ENCODE measurements at places on chromosomes 11 and 22.

DNA sequence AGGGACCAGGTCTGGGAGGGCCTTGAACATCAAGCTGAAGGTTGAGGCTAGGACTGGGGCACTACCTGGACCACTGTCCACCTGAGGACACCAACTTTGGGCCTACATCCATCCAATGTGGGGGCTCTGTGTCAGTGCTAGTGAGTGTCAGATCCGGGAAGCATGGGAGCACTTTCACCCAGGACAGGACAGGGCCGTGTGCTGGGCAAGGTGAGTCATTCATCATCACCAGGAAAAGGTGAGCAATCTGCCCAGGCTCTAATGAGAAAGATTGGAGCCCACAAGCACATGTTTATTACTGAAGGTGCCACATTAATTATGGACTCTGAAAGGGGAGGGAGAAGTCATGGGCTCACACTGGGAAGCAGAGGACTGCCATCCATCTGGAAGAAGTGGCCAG is 39.7 kb upstream of the DRD2 start:
- DNase-seq = no peak

GRCh38 chr11:105447936-105448702 is 161.8 kb upstream of the GRIA4 start:
- DNase-seq = no peak

DNA sequence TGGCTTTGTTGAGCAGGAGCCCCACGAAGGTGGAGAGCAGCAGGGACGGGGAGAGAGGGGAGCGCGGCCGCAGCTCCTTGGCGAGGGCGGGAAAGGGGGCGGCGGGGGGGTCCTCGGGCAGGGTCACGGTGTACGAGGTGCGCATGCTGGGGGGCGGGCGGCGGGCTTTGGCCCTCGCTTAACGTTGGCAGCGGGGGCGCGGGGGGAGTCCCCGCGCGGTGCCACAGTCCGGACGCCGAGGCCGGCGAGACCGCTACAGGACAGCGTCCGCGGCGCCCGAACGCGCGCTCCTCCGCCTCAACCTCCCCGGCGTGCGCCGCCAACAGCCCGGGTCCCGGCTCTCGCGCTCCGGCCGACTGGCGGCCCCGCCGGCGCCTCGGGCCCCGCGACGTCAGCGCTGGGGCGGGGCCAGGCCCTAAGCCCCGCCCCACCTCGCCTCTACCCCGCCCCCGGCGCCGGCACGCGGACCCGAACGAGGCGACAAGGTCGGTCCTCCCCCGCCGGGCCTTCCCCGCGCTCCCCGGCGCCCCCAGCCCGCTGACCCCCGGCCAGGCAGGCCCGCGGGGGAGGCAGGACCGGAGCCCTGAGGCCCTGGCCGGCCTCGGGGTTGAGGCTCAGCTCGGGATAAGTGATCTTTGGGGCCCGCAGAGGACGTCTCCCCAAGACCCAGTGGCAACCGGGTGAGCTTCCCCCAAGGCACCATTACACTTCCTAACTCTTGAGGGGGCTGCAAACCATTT is 17.5 kb downstream of the USP2 start:
- DNase-seq = peak; percentile 83

GRCh38 chr22:37805810-37806277 is 1.9 kb upstream of the GCAT start:
- DNase-seq = no peak

- DNase-seq = no peak
These were observed 526 bp downstream of the C1QTNF6 start for GRCh38 chr22:37187552-37187890.

DNA sequence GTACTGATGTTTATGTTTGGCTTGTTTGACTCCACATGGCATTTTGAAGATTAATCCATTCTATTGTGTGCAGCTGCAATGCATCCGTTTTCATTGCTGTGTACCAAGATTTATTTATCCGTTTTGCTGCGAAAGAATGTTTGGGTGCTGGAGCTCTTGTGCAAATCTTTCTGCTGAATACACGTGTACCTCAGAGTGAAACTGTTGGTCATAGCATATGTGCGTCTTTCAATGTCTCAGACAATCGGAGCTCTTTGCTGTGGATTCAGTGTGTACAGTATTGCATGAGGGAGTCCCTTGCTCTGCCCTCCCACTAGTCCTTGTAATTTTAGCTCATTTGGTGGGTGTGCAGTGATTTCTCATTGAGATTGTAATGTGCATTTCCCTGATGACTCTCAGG is 545.4 kb downstream of the TBC1D22A start:
- no peak for DNase-seq

DNA sequence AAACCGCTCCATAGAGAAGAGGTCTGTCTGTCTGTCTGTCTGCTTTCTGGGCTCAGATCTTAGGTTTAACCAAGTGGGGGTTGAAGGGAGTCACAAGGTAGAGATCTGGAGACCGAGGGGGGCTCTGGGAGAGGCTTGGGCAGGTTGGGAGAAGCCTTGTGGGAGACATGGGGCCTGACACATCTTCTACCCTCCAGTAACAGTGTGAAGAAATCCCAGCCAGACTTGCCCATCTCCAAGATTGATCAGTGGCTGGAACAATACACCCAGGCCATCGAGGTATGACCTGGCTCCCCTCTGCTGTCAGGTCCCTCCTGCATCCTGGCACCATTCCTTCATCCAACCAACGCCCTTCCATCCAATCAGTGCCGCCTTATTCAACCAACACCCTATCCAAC is 7.4 kb downstream of the PRR33 start:
- DNase-seq = no peak

DNA sequence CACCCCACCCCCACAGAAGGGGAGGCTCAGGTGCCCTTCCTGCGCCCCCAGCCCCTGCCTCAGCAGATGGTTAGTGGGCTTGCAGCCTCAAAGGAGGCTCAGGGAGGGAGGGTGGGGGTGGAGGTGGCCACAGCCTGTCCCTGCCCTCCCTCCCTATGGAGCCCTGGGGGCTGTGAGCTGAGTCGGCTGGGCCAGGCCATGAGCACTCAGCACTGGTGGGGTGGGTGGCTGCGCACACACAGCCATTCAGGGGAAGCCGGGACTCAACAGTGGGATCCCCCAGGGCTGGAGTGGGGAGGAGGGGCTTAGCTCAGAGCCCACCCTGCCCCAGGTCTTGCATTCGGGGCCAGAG is 50.2 kb downstream of the FLRT1 start:
- DNase-seq = no peak

GRCh38 chr11:10893714-10894151 is 35.9 kb upstream of the ZBED5 start:
- DNase-seq = no peak

DNA sequence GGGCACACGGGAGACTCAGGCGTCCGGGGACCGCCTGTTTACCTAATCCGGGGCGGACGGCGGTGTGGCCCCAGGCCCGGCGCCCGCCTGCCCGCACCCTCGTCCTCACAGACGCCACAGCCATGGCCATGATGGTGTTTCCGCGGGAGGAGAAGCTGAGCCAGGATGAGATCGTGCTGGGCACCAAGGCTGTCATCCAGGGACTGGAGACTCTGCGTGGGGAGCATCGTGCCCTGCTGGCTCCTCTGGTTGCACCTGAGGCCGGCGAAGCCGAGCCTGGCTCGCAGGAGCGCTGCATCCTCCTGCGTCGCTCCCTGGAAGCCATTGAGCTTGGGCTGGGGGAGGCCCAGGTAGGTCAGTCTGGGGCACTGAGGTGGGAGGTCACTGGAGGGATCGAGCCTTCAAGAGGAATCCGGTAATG is 10.0 kb upstream of the RAB1B start:
- DNase-seq = no peak

DNA sequence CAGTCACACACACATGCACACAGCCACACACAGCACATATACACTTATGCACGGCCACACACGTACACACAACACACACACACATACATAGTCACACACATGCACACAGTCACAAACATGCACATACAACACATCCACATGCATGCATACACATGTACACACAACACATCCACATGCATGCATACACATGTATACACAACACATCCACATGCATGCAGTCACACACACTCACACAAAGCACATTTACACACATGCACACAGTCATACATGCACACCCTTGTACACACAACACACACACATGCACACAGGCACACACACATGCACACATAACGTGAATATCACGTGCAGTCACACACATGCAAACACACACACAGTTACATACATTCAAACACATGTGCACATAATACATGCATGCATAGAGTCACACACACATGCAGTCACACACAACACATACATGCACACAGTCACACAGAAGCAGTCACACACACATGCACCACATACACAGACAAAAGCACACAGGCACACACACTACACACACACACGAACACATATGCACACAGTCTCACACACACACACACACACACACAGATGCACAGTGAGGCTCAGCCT is 18.8 kb downstream of the IFITM10 start:
- DNase-seq = no peak

- DNase-seq = no peak
These were observed 50.4 kb upstream of the CECR2 start for GRCh38 chr22:17318817-17319216.

DNA sequence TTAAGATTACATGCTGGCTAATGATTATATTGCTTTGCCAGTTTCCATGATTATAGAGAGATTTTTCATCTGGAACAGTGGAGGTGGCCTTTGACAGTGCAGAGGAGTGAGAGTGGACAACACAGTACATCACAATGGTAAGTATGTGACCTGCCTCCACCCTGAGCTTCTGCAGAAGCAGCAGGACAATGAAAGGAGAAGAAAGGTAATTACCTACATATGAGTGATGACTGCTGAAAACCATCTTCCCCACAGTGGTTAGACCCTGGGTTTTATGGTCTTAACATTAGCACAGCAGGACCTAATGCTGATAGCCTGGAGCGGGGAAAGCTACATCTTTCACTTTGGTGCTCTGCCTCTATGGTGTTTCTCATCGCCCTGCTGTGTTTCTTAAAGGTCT is 454.7 kb upstream of the DDI1 start:
- no peak for DNase-seq

DNA sequence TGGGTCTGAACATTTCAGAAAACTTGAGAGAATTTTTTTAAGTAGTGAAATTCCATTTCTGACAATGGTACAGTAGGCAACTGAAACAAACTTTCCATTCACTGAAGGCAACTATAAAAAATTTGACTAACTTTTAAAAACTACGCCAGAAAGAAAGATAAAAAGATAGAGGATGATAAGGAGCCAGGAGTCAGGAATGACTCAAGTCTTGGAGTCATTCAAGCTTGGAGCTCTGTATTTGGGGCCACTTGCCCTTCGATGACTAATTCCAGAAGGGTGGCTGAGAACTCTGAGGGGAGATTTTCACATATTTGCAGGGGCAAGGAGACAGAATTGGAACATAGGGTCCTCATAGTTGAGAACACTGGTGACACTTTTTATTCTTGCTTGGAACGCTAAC is 1083.2 kb upstream of the CNTN5 start:
- no peak for DNase-seq

DNA sequence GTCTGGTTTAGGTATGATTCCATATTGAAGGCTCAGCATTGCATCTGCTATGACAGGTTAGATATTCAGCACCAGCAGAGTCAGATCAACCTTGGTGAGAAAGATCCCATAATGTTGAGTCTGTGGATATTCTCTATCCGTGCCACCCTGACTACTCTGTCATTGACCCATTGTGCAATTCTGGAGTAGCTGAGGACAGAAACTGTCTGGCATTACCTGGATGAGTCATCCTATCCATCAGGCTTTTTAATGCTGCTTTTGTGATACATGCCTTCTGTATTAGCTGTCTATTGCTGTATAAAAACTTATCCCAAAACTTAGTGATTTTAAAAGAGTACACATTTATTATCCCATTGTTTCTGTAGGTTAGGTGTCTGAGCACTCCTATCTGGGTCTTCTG is 189.1 kb upstream of the FAT3 start:
- no peak for DNase-seq

DNA sequence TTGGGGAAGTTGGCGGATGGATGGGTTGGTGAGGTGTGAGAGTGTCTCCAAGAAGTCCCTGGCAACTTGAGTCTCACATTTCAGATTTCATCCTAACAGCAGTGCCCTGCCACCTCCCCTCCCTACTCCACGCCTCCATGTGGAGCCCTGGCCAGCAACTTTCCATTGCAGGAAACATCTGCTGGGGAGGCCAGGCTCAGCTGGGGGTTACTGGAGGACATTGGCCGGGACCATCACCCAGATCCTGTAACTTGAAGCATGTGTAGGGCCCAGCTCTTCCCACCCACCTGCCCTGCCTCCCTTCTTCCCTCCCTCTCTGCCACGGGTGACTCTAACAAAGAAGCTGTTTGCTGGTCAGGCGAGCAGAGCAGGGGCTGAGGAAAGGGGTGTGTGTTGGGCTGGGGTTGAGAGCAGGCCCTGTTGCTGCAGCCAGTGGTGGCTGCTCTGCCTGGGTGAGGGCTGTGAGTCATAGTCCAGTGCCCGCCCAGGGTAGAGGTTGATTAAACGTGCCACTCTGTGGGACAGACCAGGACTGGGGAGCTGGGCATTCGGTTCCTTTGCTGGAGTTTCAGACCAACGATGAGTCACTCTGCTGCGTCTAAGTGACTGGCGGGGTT is 64.0 kb downstream of the SCN3B start:
- DNase-seq = no peak

- no peak for DNase-seq
These were observed 24.1 kb upstream of the TSKU start for GRCh38 chr11:76759092-76759491.

GRCh38 chr11:9103542-9104276 is 12.3 kb upstream of the SCUBE2 start:
- no peak for DNase-seq

- DNase-seq = no peak
These were observed 117.0 kb downstream of the FBXO7 start for GRCh38 chr22:32591620-32592019.

GRCh38 chr11:124285610-124286344 is 28.0 kb downstream of the OR8D1 start:
- no peak for DNase-seq

DNA sequence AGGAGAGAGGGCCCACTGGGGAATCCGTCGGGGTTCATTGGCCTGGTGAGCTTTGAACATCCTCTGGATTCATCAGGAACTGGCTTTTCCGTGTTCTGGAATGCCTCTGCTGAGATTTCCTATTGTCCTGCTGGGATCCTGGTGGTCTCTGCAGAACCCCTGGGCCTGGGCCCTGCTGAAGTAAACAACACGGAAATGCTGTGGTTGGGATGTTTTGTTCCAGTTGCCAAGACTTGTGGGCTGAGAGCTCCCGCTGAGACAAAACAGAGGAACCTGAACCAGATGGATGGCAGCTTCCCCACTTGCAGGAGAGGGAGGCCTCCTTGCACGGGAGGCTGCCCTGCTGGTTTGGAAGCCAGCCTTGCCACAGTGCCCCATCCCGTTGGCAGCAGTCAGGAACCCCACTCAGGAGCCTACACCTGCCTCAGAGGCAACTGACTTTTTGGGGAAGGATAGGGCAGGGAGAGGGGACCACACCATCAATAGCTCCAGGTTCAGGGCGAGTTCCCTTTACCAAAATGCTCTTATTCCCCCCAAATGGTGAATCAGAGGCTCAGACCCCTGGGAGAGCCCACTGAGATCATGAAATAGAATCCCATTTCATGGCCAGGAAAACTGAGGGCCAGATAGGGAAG is 60.7 kb downstream of the LRRC32 start:
- no peak for DNase-seq

GRCh38 chr11:57249384-57250319 is 12.6 kb upstream of the APLNR start:
- DNase-seq = peak; percentile 63
